ENCODE measurements at places on chromosomes 1 and 21. TPM values are rescaled to one million over a fixed set of nuclear protein-coding genes. Genes with fewer than 3 reads are reported as not detected.

The PIAS3 gene
- 20.3 TPM for total RNA-seq

The SMYD3 gene
- 18.1 TPM for total RNA-seq

The PROX1 gene
- total RNA-seq, result not detected

The FAAH gene
- 3.1 TPM for total RNA-seq

GRCh38 chr1:35350872-35351271 is 82.4 kb downstream of the ZMYM4 start:
- H3K36me3 ChIP-seq, result peaks cover 2% of the 10 kb centered on the region
- no peak for DNase-seq
- H3K27me3 ChIP-seq, result no peaks in the 10 kb centered on the region
- no peak overlapping the region for H3K4me3 ChIP-seq

DNA sequence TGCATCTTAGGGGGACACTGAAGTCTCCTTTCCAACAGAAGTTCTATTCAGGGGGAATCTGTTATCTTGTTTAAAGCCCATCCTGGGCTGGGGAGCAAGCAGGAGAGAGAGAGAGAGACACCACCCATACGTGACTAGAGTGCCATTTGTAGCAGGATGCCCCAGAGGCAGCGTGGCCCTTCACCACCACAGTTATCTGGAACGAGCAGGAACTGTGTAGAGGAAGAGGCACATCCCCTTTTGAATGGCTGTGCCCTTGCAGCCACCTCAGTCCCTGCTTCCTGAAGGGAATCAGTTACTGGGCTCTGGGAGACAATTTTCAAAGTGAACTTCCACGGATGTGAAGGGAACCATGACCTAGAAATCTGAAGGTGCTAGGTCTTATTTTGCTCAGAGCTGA is 19.4 kb upstream of the LAMTOR5 start:
- H3K27ac ChIP-seq, result no peak overlapping the region
- H3K4me3 ChIP-seq, result no peak overlapping the region
- peaks cover 18% of the 10 kb centered on the region for H3K27me3 ChIP-seq
- no peak for DNase-seq
- H3K36me3 ChIP-seq, result no peaks in the 10 kb centered on the region

DNA sequence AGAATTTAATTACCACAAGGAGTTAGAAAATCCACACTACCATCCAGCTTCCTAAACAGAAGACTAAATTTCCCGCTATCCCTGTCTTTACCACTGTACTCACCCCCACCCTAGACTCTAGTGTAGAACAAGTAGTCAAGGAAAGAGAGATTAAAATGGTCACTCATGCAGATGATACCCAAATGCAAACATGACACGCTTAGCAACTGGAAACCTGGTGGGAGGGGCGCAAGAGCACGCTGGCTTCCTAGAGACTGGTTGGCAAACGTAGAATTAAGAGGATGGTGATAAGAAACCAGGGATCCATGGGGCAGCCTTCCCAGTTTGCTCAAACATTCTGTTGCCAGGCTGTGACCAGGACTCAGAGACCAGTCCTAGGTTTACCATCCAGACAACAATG is 9.9 kb upstream of the LDLRAD1 start:
- DNase-seq, result no peak
- H3K4me3 ChIP-seq, result no peak overlapping the region
- H3K27ac ChIP-seq, result no peak overlapping the region
- H3K4me1 ChIP-seq, result no peaks in the 10 kb centered on the region

DNA sequence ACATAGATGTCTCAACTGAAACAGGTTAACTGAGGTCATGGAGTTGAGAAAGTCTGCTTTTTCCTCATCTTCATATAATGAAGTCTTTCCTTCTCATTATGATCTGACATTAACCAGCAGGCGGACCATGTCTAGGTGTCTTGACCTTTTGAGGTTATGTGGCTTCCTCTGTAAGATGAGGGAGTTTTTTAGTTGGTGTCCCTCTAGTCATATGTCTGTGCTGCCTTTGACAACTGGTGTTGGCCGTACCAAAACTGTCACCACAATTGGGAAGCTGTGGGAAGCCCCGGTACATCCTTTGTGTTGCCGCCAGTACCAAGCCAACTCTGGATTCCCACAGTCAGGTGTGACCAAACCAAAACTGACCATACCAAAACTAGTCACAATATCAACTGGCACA is 105.1 kb downstream of the PBX1 start:
- H3K36me3 ChIP-seq, result no peaks in the 10 kb centered on the region
- H3K4me1 ChIP-seq, result peaks cover 12% of the 10 kb centered on the region
- no peak overlapping the region for H3K4me3 ChIP-seq
- H3K27me3 ChIP-seq, result no peaks in the 10 kb centered on the region
- H3K27ac ChIP-seq, result no peak overlapping the region

GRCh38 chr1:219152751-219153150 is 20.9 kb upstream of the LYPLAL1 start:
- no peak overlapping the region for H3K4me3 ChIP-seq
- no peak overlapping the region for H3K27ac ChIP-seq
- peaks cover 3% of the 10 kb centered on the region for H3K27me3 ChIP-seq
